ENCODE measurements at places on chromosomes 3 and 15. TPM values are rescaled to one million over a fixed set of nuclear protein-coding genes. Genes with fewer than 3 reads are reported as not detected.

DNA sequence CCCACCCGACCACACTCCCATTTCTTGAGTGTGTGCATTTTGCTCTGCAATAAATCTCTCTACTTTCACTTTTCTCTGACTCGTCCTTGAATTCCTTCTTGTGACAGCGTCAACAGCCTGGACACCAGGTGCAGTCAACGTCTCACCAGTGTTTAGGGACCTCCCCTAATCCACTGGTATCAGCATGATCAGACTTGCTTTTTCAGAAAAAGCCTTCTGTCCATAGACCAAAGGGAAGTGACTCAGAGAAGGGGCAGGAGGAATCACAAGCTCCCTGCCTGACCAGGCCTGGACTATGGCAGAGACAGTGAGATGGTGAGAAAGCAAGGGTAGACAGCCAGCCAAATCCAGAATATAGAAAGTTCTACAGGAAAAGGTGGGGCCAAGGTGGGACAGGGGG is 15.5 kb downstream of the CCR5 start:
- H3K27me3 ChIP-seq = no peaks in the 10 kb centered on the region
- H3K4me1 ChIP-seq = peaks cover 21% of the 10 kb centered on the region
- H3K36me3 ChIP-seq = no peaks in the 10 kb centered on the region
- no peak overlapping the region for H3K4me3 ChIP-seq
- no peak overlapping the region for H3K27ac ChIP-seq

DNA sequence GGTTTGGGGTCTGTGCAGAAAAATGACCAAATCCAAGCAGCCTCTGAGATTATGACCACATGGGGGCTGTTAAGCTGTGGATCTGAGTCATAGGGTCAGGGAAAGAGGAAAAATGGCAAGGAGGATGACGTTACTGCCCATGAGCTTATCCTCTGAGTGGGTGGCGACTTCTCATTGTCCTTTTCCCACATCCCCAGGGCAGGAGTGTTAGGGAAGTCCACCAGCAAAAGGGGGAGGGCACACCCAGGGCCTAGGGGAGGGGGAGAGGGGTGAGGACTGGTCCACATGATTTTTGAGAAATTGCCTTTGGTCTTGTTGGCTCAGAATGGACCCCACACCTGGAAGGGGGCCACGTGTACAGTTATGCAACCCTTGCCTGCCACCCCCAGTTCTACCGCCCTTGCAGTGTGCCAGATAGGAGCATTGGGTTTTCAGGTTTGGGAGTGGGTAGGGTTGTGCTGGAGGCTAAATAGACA is 2.6 kb downstream of the CD276 start:
- peaks cover 47% of the 10 kb centered on the region for H3K4me1 ChIP-seq
- no peak overlapping the region for H3K27ac ChIP-seq
- H3K4me3 ChIP-seq = no peak overlapping the region
- no peak for DNase-seq

DNA sequence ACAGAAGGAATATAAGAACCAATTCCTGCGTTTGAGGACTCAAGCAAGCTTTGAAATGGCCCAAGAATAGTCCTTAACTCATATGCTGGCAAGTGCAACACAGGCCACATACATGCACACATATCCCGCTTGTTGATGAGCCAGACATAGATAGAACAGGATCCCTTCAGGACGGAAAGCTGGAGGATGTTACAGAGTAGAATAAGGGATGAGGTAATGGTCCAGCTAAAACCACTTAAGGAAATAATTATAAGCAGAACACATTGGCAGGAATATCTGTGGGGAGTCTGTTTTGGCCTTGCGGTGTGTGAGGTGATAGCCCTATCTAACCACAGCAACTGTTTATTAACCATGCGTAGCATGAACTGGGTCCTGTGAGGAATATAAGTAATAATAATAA is 25.0 kb downstream of the SCG3 start:
- no peaks in the 10 kb centered on the region for H3K27me3 ChIP-seq
- no peaks in the 10 kb centered on the region for H3K36me3 ChIP-seq
- H3K27ac ChIP-seq = no peak overlapping the region
- no peak overlapping the region for H3K4me3 ChIP-seq

CCDC174 gene
- 22.1 TPM for total RNA-seq

- no peak for DNase-seq
- no peaks in the 10 kb centered on the region for H3K27me3 ChIP-seq
- no peak overlapping the region for H3K27ac ChIP-seq
- H3K4me1 ChIP-seq = no peaks in the 10 kb centered on the region
- no peak overlapping the region for H3K4me3 ChIP-seq
Measured at GRCh38 chr3:104347291-104347690, 1019.4 kb upstream of the ALCAM start.

- H3K27ac ChIP-seq = no peak overlapping the region
- no peaks in the 10 kb centered on the region for H3K36me3 ChIP-seq
Measured at GRCh38 chr15:50192164-50192563, 10.2 kb downstream of the SLC27A2 start.

- H3K4me3 ChIP-seq = no peak overlapping the region
- no peaks in the 10 kb centered on the region for H3K4me1 ChIP-seq
- H3K36me3 ChIP-seq = no peaks in the 10 kb centered on the region
- no peaks in the 10 kb centered on the region for H3K27me3 ChIP-seq
- no peak for DNase-seq
Measured at GRCh38 chr3:23094890-23095462, 108.2 kb upstream of the UBE2E2 start.

DNA sequence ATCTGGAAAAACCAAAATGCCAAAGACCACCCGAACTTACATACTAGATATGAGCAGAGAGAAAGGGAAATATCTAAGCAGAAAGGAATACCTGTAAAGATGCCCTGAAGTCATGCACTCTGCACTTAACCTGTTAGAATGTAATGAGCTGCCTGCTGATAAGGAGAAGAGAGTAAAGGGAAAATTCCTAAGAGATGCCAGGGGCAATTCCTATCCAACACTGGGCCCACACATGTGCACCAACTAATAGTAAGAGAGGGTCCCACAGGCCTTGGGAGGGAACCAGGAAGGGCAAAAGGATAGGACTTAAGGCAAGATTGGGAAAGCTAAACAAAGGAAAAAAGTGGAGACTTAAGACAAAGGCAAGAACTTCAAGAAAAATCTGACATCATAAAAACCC is 189.5 kb downstream of the NSUN3 start:
- H3K36me3 ChIP-seq = no peaks in the 10 kb centered on the region
- H3K4me1 ChIP-seq = no peaks in the 10 kb centered on the region
- peaks cover 9% of the 10 kb centered on the region for H3K27me3 ChIP-seq
- DNase-seq = no peak
- H3K4me3 ChIP-seq = no peak overlapping the region
- no peak overlapping the region for H3K27ac ChIP-seq

TTLL13 gene
- not detected for total RNA-seq

VILL gene
- total RNA-seq = 8.9 TPM

- no peaks in the 10 kb centered on the region for H3K27me3 ChIP-seq
- H3K4me3 ChIP-seq = peak overlapping the region; percentile 5
- no peaks in the 10 kb centered on the region for H3K36me3 ChIP-seq
- no peaks in the 10 kb centered on the region for H3K4me1 ChIP-seq
Measured at GRCh38 chr3:86794361-86795065, 196.4 kb downstream of the VGLL3 start.

DNA sequence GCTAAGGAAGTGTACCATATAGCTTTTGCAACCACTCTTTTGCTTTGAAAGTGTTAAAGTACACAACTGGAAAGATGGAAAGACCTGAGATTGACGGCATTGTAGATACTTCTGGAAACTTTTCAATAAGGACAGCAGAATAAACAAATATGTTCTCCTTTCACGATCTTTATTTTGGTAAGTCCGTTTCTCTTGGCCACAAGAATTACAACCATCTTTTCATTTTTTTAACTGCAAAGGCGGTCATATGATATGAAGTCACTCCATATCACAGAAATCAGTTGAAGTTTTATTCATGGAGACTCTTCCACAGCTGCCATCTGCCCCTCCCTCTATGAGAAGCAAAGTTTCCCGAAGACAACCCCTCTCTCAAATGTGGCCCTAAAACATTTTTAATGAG is 303.4 kb upstream of the ICE2 start:
- H3K27ac ChIP-seq = no peak overlapping the region
- no peaks in the 10 kb centered on the region for H3K4me1 ChIP-seq
- H3K27me3 ChIP-seq = no peaks in the 10 kb centered on the region
- H3K36me3 ChIP-seq = no peaks in the 10 kb centered on the region
- no peak overlapping the region for H3K4me3 ChIP-seq
- DNase-seq = no peak

GRCh38 chr15:70494852-70495571 is 268.3 kb downstream of the UACA start:
- H3K4me1 ChIP-seq = peaks cover 21% of the 10 kb centered on the region
- no peak for DNase-seq
- H3K27ac ChIP-seq = no peak overlapping the region
- H3K36me3 ChIP-seq = no peaks in the 10 kb centered on the region
- no peak overlapping the region for H3K4me3 ChIP-seq
- no peaks in the 10 kb centered on the region for H3K27me3 ChIP-seq

GRCh38 chr3:15180042-15180611 is 25.9 kb upstream of the CAPN7 start:
- H3K27me3 ChIP-seq = peaks cover 3% of the 10 kb centered on the region
- no peaks in the 10 kb centered on the region for H3K4me1 ChIP-seq
- no peak overlapping the region for H3K4me3 ChIP-seq
- no peak for DNase-seq
- no peak overlapping the region for H3K27ac ChIP-seq
- no peaks in the 10 kb centered on the region for H3K36me3 ChIP-seq

FBXO40 gene
- 0.09 TPM for total RNA-seq

DNA sequence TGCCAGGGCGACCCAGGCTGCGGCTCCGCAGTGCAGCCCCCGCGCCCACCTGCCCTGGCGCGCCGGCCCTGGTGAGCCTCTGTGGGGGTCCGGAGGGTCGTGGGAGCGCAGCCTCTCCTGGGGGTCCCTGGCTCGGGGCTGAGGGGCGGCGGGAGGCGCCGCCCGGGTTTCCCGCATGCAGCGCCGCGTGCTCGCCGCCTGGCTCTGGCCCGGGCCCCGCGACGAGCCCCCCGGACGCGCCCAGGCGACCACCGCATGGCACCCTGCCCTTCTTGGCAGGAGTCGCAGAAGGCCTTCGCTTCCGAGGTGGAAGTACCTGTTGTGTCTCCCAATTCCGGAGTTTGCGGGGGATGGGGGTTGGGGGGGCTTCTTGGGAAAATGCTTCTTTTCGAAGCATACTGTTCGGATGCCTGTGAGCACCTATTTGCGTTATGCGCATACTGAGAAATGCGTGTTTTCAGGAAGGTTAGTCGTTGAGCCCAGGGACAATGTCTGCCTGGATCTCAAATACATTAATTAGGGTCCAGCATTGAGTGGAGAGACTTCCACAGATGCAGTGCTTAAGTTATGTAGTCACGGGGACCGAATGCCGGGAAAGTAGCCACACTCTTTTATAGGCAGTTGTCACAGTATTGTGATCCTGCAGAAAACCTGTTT is 1.3 kb downstream of the GABRA5 start:
- peaks cover 63% of the 10 kb centered on the region for H3K27me3 ChIP-seq
- no peak overlapping the region for H3K4me3 ChIP-seq
- no peaks in the 10 kb centered on the region for H3K36me3 ChIP-seq
- DNase-seq = no peak
- H3K27ac ChIP-seq = no peak overlapping the region

DNA sequence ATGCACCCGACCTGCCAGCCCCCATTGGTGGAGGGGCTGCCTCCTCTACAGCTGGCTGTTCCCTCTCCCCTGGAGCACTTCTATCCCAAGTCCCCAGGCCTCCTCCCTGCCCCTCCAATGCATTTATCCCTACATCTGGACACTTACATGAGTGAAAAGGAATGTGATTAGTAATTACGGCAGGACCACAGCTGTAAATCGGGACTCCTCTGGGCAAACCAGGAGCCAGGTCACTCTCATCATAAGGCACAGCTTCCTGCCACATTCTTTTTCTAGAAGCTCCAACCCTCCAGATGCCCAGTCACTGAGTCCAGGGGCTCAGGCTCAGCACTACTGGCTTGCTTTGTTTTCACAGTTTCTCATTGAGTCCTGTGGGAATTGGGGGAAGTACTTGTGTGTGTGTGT is 54.3 kb downstream of the IL20RB start:
- H3K36me3 ChIP-seq = no peaks in the 10 kb centered on the region
- no peak for DNase-seq
- H3K27me3 ChIP-seq = no peaks in the 10 kb centered on the region
- no peak overlapping the region for H3K27ac ChIP-seq
- no peaks in the 10 kb centered on the region for H3K4me1 ChIP-seq

EPHB3 gene
- 7.8 TPM for total RNA-seq

DNA sequence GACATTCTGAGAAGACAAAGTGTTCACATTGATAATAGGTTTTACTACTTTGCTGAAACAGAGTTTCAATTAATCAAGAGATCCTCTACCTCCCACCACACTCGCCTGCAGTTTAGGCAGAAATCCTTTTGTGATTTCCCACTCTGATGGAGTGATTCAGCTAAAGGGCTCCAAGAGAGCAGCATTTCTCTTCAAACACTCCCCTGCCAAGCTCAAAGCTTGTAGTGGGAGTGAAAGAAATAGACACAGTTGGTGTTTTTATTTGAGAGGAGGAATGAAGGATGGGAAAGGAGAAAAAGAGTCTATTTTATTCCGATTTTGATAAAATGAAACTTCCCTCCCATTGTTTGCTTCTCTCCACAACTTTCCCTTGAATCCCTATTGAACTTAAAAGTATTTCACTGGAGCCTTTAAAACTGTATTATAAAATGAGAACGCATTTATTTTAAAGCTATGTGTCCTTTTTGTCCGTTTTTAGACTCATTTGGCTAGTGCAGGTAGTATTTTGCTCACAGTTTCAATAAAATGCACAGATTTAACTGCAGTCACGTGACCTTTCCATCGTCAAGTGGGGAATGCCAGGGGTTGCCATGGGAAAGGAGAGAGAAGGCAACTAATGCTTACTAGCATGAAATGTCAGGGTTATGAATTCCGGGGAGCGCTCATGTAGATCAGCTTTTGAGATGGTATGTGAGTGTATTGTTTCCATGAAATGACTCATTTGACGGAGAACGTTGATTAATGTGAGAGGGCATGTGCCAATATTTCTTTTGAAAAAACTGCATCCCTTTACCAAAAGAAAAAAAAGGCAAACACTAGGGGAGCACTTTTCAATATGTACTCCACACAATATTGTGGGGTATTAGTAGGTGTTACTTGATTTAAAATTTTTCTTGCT is 7.7 kb upstream of the OSBPL11 start:
- no peak for DNase-seq
- no peaks in the 10 kb centered on the region for H3K27me3 ChIP-seq
- H3K4me3 ChIP-seq = no peak overlapping the region
- no peaks in the 10 kb centered on the region for H3K36me3 ChIP-seq

ALDH1L1 gene
- 3.3 TPM for total RNA-seq

DNA sequence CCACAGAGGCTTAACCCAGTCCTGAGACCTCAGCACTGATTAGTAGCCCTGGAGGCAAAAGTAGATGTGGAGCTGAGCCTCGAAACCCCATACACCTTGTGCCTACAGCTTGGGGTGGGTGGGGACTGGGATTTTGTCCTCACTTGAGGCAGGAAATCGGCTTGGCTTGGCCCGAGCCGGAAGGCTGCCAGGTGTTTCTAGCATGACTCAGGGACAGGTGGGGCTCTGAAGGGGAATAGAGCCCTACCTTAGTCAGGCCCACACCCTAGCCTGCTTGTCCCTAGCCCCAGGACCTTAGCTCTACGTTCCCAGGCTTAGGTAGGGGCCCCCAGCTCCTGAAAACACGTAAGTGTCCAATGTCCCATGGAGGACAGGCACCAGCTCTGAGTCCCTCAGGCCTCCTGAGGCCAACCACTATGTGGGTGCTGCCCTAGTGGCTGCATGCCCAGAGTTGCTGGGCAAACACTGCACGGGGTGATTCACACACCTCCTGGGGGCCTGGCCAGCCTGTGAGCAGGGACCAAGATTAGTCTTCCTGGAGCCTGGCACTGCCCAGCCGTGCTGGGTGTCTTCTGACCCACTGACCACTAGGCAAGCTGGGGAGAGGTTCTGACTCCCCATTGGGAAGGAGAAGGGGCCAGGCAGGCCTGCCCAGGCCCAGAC is 3.1 kb downstream of the MST1R start:
- peaks cover 8% of the 10 kb centered on the region for H3K36me3 ChIP-seq
- H3K27ac ChIP-seq = peak overlapping the region; percentile 76
- no peaks in the 10 kb centered on the region for H3K27me3 ChIP-seq
- no peak overlapping the region for H3K4me3 ChIP-seq
- H3K4me1 ChIP-seq = peaks cover 35% of the 10 kb centered on the region
- peak; percentile 91 for DNase-seq
